Kidney tubule cell (primary cell): ENCODE measurements at places on chromosomes 5 and 9.

- no peak for DNase-seq
These were observed 101.3 kb upstream of the EGFLAM start for GRCh38 chr5:38157024-38157423.

GRCh38 chr5:132431632-132432031 lies 58.9 kb downstream of the IRF1 start:
- DNase-seq, result no peak

DNA sequence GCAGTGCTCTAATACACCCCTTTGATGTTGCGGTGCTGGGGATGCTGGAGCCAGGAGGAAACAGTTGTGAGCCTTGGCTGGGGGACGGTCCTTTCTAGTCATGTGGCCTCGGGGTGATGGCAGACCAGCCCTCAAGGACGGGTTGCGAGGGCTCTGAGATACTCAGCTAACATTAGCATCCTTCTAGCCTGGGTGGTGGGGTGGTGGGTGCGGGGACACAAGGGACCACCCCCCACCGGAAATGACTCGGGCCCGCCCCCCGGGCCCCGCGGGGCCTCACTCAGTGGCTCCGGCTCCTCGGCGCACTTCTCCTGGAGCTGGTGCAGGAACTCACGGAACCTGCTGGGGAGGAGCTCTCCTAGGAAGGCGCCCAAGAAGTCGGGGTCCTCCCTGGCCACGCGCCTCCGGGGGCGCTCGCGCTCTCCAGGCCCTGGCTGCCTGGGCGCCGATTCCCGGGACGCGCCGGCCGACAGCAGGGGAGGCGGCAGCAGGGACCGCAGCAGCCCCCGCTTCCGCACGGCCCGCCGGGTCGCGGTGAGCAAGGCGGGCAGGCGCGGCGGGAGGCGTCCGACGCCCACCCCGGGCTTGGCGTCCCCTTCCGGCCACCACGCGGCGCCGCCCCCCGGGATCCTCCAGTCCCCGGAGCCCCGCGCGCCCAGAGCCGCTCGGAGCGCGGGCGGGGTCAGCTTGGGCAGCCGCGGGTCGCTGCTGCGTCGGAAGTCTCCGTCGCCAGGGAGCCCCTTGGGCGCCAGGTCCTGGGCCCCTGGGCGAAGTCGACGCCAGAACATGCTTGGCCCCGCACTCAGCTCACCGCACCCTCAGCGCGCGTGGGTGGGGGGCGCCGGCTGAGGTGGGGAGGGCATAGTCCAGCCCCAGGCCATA lies 873 bp downstream of the C9orf50 start:
- DNase-seq, result no peak

DNA sequence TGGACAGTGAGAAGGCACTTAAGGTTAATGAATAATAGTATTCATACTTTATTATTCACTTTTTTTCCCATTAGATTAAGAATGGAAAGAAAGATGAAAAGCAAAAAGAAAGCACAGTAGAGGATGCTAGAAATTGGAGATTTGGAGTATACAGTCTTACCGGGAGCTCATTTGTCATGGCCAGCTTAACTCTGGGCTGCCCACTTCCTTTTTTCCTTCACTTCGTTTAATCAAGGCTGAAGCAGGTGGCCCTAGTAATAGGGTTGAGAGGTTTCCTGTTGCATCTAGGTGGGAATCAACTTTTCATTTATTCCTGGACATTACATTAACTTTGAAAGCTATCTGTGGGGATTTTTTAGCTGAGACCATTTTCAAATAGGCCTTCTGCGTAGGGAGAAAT lies 57.0 kb upstream of the MEGF10 start:
- DNase-seq, result no peak

- DNase-seq, result peak; percentile 46
These were observed 234.6 kb downstream of the SPOCK1 start for GRCh38 chr5:137264573-137264972.

- no peak for DNase-seq
These were observed 36.8 kb upstream of the SSBP2 start for GRCh38 chr5:81787474-81788242.
